A673 (cell line): ENCODE measurements at places on chromosomes 5 and 9. TPM values are rescaled to one million over a fixed set of nuclear protein-coding genes. Genes with fewer than 3 reads are reported as not detected.

The UBE2QL1 gene
- total RNA-seq: 0.74 and 2.6 TPM in 2 replicates

The ACTBL2 gene
- total RNA-seq: not detected in 2 replicates

The FAM151B gene
- total RNA-seq: 4.0 and 4.3 TPM in 2 replicates

The IL13 gene
- total RNA-seq: not detected in 2 replicates

The PCDHB10 gene
- 2.7 and 2.8 TPM in 2 replicates for total RNA-seq
